Smooth muscle cell of the brain vasculature (primary cell): ENCODE measurements at places on chromosomes 7 and 10.

DNA sequence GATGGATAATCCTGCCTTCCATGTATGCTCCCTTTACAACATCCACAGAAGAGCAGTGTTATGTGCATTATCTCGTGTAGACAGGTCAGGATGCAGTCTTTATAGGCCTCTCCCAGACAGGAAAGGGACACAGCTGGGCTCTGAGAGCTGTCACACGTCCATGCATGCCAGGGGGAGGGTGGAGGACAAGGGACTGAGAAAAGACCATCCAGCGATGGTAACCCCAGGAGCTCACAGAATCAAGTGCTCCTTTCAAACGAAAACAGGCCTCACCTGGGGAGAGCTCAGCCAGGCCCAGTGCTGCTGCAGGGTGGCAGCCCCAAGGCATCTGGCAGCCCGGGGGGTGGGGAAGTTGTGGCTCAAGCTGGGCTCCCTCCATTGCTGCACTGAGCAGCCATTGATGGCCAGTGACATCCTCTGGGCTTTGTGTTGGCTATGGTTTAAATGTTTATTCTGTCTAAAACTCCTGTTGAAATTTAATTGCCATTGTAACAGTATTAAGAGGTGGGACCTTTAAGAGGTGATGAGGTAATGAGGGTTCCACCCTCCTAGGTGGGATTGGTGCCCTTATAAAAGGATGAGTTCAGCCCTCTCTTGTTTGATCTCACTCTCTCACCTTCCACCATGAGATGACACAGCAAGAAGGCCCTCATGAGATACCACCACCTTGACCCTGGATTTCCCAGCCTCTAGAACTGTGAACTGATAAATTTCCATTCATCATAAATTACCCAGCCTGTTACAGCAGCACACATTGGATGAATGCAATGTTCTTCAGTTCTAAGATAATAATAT, 15.7 kb downstream of the JCAD start:
- DNase-seq, result no peak

GRCh38 chr7:47724335-47724982, 142.5 kb upstream of the TNS3 start:
- DNase-seq, result peak; percentile 49

GRCh38 chr7:93148144-93148543, at the start of gene SAMD9L:
SAMD9L (minus strand) TSS chr7:93148385; CDS start chr7:93135971, 12,414 bp downstream.
- no peak for DNase-seq

DNA sequence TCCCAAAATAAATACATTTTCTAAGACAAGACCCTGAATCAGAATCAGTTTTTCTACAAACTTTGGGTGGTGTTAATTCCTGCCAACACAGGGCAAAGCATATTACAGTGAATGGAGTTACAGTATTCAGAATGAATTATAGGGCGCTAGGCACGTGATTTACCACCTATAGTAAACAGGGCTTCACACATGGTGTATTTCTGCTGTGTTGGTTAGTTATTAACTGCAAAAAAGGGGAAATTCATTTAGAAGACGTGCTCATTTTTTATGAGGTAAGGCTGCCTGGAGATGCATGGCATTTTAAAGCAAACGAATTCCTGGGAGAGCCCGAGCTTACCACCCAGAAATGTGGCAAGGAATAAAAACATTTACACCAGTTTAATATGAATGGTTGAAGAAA, 393.8 kb downstream of the LRMDA start:
- DNase-seq, result no peak

- no peak for DNase-seq
These were observed 218.3 kb downstream of the AHR start for GRCh38 chr7:17516771-17517170.

GRCh38 chr10:49679480-49679893, at the start of gene C10orf53:
C10orf53 (plus strand) TSS chr10:49679651; CDS start chr10:49679698, 47 bp downstream.
- DNase-seq, result no peak
